ENCODE measurements at places on chromosomes 4 and X.

GRCh38 chr4:121073672-121074381, 1.5 kb upstream of the NDNF start:
- no peak for DNase-seq

DNA sequence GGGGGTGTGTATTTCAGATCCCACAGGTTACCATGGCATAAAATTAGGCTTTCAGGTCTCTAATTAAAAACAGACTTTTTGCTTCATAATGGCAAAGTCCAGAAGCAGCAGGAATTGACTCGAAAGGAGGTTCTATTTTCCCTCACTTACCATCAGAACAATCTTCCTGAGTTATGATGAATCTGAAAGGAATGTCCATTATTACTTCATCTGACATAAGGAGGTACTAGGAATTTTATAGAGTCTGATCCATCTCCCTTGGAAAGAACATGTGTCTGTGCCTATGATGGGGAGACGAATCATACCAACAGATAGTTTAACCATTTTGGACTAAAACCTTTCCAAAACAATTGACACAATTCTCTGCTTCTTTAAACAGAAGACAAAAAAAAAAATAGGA, 206.3 kb upstream of the FGF13 start:
- DNase-seq = no peak

GRCh38 chrX:39581411-39581810, 516.3 kb downstream of the BCOR start:
- DNase-seq = no peak

- no peak for DNase-seq
Observed at GRCh38 chrX:88244066-88244465, 503.0 kb upstream of the CPXCR1 start.

GRCh38 chr4:170497689-170498088, 407.9 kb upstream of the AADAT start:
- DNase-seq = no peak

DNA sequence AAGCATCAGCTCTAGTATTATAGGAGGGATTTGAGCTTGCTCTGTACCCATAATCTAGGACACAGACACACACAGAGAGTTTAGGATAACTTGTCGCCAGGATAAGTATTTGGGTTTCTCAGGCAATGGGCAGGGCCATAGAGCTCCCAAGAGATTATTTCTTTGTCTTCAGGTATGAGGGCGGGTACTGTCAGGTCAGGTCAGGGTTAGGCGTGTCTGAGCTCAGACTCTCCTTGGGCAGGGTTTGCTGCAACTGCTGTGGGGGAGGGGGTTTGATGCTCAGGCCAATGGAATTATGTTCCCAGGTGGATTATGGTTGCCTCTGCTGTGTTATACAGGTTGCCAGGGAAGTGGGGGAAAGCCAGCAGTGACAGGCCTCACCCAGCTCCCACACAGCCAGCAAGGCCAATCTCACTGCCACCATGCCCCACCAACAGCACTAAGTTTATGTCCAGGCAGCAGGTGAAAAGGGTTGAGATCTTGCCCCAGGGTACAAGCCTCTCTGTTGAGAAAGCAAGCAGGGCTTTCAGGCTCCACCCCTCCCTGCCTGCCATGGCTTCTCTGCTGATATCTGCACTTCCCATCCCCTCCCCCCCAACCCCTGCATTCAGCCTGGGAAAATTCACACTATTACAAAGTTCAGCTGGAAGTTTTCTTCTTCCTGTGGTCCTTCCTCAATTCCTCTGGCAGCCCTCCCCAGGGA, 101.3 kb downstream of the RRAGB start:
- DNase-seq = no peak

- DNase-seq = no peak
Observed at GRCh38 chr4:183987987-183988392, 82.9 kb downstream of the STOX2 start.

- DNase-seq = no peak
Observed at GRCh38 chr4:10275696-10276095, 159.1 kb upstream of the WDR1 start.

GRCh38 chr4:39032218-39033085, at the start of gene TMEM156:
TMEM156 (minus strand) TSS chr4:39032409; CDS start chr4:39032313, 96 bp downstream.
- DNase-seq = no peak

GRCh38 chrX:22922961-22923360, 76.8 kb upstream of the DDX53 start:
- DNase-seq = no peak

DNA sequence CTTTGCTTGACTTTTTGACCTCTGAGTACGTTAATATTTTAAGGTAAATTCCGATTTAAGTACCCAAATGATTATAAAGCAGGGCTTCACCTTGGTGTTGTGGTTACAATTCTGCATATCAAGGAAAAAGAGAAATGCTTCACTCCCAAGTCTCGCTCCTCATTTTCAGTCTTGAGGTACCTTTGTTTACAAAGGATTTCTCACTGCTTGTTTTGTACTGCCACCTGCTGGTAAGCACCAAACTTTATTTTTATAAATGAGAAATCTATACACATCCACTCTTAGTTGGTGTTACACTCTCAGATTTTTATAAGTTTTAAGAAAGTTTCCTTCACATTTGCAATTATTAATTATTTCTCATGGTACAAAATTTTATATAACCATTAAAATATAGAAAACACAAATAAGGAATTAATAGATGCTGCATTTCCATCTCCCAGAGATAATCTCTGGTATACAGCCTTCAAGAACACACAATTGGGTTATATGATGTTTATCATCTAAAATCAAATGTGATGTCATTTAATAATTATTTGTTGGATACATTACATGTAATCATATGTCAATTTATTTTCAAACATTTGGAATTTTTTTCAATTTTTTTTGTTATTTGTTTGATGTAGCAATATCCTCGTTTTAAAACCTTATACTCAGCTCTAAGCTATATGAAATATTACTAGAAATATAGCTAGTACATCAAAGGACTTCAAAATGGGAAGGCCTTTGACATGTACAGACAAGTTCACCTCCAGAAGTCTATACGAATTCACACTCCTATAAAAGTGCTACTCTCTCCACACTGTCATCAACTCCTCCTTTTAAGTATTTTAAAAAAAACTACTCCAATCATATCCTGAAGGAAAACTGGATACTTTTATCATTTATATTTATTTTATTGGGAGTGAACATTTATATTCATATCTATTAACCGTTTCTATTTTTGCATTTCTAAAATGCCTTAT, 179.9 kb downstream of the KCNIP4 start:
- DNase-seq = no peak

GRCh38 chr4:139915037-139915436, 238.9 kb downstream of the MAML3 start:
- no peak for DNase-seq

DNA sequence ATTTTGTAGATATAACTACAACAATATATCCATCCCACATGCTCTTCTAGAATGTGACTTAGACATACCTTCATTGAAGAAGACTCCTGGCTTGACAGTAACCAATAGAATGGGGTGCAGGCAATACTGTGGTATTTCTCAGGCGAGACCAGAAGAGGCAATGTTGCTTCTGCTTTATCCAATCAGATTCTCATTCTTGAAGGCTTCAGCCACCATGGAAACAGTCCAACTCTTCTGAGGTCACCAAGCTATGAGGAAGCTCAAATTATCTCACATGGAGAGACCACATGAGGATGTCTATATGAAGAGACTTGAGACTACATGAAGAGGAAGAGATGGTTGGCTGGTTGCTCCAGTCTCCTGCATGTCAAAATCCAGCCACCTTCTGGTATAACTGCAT, 469.9 kb downstream of the PCDH10 start:
- no peak for DNase-seq
